CD4-positive, alpha-beta T cell treated with Interleukin-4 for 4 hours (primary cell): ENCODE measurements at places on chromosomes 4 and X.

DNA sequence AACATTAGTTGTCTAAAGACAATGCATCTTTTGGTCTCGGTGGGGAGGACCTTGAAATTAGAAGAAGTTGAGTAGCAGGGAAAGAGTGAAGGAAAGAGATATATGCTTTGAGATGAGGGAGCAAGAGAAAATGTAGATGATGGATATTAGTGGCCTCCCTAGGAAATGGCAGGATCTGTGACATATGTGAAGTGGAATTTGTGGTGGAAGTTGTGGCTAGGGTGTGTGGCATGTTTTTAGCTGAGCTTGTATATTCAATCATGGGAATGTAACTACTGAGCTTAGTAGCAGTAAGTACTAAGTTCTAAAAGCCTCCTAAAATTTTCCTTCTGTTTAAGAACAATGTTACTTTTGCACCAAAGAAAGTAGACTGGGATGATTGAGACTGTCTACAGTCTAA lies 382.8 kb upstream of the CTSO start:
- DNase-seq = no peak

DNA sequence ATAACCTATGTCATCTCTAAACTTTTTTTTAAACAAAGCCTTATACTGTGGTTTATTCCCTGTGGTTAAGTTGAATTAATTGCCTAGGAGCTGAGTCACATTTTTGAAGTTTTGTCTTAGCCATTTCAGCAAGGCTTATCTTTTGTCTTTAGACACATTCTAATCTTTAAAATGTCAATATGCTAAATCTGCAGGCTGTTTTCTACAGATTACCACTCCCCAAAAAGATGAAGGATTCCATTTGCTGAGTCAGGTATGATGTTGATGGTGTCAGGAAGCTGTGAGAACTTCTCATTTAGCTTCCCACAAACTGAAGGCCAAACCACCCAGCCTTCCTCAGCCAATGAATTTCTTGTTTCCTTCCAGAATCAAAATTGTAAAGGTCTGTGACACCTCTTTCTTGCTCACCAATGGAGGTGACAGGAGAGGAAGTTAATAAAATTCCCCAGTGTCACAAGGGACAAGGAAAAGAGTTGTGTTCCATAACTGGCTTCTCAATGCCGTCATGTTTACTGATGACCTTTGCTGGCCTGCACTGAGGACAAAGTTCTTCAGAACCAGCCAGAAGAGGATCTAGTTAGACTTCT lies 3.7 kb upstream of the CXCL6 start:
- no peak for DNase-seq

GRCh38 chr4:171203425-171203824 lies 609.8 kb upstream of the GALNTL6 start:
- no peak for DNase-seq

GRCh38 chr4:77451530-77451929 lies 154.1 kb upstream of the CXCL13 start:
- DNase-seq = no peak

DNA sequence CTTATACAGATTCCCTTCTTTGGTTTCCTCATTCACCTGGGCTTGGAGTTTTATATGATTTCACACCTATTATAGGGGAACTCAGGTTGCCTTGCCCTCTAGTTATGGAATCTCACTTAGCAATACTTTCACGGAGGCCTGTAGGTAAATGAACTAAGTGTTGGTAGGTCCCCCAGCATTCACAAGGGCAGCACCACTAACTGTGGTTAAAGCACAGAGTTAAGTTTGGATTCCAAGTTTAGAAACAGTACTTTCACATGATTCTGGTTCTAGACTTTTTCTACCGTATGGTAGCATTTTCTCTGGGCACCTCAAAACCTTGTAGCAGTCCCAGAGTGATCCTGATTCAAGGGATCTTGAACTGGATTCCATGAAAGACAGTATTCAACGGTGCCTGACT lies 46.4 kb downstream of the SH2D1A start:
- DNase-seq = no peak

DNA sequence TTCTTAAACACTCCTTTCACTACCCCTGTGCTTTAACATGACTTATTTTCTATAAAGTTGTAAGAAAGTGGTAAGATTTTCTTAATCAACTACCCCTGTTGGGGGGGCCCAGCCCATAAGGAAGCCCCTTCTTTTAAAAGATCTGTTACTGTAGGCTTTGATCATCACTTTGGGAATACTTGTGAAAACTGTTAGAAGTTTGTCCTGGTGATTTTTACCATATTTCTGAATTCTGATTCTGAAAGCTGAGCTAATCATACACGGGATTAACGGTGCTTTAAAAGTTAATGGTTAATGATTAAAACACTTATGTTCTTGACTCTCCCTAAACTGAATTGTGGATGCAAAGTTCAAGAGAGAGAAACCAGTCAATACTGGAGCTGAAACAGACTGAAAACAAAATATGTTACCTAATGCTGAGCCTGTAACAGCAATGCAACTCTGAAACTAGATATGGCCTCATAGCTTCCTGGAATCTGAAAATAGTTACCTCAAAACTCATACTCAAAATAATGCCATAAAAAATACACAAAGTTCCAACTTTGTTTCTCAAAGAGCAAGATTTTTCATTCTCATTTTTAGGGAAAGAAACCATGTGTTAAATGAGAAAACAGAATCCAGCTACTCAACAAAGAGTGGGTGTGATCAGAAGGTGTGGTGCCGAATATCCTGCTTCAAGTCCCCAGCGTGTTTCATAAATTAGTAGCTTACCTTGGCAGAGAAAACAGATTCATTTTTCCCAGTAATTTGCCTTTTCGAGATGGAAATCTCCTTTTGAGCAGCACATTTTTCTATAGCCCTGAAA lies 31.6 kb downstream of the ADH7 start:
- DNase-seq = no peak
